ENCODE measurements at places on chromosomes 1 and 21.
A peak's percentile ranks its signal among the peaks of the same experiment; 100 is the strongest.

DNA sequence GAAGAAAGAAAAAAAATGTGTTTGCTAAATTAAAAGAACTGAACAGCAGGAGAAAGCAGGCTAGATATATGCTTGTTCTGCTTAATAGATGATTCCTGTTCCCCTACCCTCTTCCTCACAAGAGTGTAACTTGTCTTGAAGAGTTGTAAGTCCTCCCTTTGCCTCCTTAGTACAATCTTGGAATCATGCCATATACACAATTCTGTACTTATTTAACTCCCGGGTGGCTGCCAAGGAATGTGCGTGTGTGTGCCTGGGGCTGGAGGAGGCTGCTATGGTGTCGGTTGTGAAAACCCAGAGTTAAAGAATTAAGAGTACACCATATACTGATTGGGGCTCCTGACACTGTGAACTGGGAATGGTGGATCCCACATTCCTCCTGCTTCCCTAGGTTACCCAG is 194.2 kb downstream of the SIPA1L2 start:
- no peak for DNase-seq

- DNase-seq: no peak
Measured at GRCh38 chr1:60762176-60762575, 320.2 kb upstream of the NFIA start.

GRCh38 chr1:19033926-19034680 is 77.6 kb upstream of the IFFO2 start:
- DNase-seq: no peak

DNA sequence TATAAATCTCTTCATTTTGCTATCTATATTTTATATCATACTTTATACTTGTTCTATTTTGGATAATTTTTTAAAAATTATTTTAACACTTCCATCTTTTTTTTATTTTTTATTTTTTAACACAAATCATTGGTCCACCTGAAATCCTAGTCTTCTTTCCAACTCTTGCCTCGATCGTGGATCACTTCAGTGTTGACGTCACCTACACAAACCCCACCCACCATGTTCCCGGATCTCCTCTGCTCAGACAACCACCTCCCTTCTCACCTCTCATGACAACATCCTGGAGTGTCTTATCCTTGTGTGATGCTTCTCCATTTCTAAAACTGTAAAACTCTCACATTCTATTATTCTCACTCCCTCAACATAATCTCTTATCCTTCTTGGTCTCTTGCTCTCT is 34.1 kb upstream of the BTG3 start:
- no peak for DNase-seq

DNA sequence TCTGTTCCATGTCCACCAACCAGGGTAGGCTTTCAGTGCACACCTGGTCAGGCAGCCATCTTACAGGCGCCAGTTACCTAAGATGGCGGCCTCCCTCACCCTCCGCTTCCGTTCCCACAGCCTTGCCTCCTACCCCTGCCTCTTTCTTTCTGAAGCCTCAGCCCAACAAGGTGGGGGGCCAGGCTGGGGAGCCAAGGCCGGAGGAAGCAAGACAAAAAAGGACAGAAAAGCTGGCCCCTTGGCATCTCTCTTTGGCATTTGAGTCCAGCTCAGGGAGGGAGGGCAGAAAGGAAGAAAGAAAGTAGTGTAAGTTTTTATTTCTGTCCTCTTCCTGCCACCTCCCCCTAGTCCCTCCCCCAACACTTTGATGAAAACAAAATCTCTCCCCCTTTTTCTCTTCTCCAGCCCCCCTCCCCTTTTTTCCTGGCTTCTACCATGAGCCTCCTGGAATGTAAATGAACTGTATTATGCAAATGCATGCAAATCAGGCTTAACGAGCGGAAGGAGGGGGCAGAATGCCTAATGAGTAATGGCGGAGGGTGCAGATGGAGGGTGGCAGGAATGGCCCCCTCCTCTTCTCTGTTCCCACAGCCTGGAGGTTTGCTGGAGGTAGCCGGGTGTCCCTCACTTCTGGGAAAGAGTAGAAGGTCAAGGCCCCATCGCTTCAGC is 43.8 kb downstream of the RHBG start:
- peak; percentile 100 for DNase-seq

GRCh38 chr1:169726851-169727250 is 7.0 kb downstream of the SELE start:
- no peak for DNase-seq

GRCh38 chr21:18959817-18960216 is 556.2 kb upstream of the TMPRSS15 start:
- no peak for DNase-seq

- no peak for DNase-seq
Measured at GRCh38 chr1:157862114-157863070, 20.8 kb upstream of the CD5L start.

GRCh38 chr1:207830788-207831187 is 78.9 kb downstream of the CD46 start:
- no peak for DNase-seq

DNA sequence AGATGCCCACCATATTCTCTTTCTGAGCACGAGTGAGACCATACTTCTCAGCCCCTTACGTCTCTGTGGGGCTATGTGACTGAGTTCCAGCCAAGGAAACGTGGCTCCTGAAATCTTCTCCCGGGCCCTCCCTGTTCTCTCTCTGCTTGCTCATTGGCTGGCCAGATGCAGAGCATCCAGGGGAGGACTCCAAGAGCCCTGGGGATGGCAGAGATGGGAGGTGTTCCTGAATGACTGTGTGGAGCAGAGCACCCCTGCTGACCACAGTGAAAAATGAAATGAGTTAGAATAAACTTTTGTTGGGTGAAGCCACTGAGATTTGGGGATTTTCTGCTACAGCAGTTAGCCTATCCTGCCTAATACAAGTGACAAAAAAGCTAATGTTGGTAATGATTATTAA is 23.8 kb downstream of the KIAA0040 start:
- no peak for DNase-seq

- DNase-seq: no peak
Measured at GRCh38 chr1:74593887-74594866, 79.4 kb downstream of the ERICH3 start.

GRCh38 chr1:61310057-61310456 is 227.7 kb downstream of the NFIA start:
- DNase-seq: no peak

- peak; percentile 30 for DNase-seq
Measured at GRCh38 chr1:6259491-6260362, 1.2 kb downstream of the GPR153 start.

DNA sequence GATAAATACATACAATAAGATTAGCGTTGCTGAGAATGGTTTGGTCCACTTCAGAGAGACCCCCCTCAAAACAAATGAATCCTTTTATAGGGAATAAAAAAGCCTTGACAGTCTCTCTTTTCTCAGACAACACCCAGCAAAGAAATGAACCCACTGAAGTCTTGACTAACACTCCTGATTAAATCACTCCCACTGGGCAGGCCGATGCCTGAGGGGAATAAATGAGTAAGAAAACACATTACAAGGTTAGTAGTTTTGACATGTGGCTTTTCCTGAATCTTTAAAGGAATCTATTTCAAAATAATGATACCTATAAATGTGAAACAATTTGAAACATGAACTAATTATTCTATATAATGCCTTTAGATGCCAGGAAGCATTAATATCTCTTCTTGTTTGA is 146.9 kb upstream of the POGK start:
- DNase-seq: no peak

GRCh38 chr1:240070188-240070587 is 21.5 kb upstream of the FMN2 start:
- no peak for DNase-seq

DNA sequence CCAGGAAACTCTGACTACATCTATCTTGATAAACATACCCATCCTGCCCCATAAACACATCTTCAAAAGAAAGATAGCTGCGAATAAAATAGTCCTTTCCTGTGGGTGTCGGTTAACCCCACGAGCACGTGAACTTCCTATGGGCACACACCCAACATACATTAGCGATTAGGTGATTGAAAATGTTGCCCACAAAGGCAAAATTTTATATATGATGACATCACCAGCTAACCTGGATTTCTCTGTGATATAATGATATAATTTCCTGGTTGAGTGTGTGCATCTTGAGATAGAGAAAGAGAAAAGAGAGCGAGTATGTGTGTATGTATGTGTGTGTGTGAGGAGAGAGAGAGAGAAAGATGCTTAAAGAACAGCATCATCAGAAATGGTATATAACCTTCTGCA is 296.1 kb downstream of the PTPRC start:
- DNase-seq: peak; percentile 50

DNA sequence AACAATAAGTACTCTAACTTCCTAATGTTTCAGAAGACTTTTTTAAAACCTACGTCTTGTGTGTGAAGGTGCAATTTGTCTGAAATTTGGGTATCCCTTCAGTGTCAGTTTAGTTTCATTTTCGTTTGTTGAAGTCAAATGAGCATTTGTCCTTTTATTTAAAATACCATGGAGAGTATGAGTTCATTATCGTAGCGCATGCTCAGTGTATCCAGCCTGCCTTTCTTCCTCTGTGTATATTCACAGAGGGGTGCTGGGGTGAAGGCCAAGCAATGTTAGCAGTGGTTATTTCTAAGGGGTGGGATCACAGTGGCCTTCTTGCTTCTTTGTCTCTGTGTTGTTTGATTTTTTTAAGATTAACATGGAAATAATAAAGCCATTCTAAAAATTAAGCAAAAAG is 43.2 kb downstream of the CNN3 start:
- DNase-seq: peak; percentile 81

DNA sequence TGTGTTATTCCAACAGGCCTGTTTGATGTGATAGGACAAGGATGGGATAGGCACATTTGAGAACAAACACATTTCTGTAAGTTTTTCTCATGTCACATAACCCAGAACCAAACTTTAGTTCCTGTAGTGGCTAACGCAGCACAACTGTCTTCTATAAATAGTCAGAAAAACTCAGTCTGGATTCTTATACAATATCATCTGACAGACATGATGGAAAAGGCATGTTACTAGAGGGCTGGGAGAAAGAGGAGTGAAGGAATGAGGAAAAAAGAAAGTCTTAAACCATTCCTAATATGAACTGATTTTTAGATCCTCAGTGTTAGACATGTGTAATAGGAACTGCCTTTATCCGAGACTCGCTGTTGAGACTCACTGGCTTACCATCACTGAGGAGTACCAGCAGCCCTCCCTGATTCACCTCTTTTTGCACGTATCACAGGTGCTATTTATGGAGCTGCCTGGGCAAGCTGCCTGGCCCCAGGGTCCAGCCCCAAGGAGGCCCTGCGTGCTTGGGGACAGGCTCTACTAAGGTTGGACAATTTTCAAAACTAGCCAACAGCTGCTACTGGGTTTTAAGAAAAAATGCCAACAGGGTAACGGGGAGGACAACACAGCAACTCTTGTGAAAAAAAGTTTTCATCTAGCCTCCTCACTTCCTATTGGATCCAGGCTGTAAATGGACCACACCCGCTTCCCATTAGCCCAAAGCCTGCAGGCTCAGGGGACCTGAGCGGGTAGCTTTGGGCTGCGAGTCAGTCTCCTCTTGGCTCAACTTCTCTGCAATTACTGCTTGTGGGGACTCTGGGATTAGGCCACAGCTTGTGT is 30.7 kb upstream of the SERBP1 start:
- DNase-seq: no peak

DNA sequence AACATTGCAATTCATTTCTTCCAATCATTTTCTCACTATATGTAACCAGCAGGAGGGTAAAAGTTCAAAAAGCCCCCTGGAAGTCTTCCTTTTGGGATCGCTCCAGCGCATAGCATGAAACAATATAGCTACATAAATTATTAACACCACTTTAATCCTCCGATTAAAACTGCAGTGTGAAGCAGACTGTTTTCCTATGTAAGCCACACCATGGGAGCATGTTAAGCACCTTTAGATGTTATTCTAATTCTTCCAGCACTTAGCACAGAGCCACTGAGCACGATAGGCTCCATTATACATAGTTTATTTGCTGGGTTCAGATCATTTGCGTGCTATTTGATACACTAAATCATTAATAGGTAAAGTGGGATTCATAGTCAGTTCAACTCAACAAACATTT is 18.4 kb upstream of the GADD45A start:
- no peak for DNase-seq

DNA sequence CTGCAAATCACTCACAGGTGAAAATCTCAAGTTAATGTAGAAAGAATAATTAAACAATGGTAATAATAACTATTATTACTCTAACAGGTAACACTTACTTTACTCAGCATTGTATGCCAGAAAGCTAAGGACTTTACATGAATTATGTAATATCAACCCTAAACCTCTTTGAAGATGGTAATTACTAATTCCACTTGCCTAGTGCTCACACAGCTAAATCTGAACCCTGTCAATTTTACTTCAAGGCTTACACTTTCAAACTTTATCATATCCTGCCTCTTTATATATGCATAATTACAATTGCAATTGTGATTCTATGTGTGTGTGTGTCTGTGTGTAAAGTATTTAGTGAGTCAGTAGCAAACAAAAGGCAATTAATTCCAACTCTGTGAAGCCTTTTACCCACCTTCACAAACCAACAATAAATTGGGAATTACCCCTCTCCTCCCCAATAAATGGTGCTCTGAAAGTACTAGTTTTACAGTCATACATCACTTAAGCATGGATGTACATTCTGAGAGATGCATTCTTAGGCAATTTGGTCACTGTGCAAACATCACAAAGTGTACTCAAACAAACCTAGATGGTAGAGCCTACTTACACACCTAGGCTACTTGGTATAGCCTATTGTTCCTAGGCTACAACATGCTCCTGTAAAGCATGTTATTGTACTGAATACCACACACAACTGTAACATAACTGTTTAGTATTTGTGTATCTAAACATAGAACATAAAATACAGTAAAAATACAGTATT is 5.9 kb downstream of the ZNF644 start:
- DNase-seq: no peak

DNA sequence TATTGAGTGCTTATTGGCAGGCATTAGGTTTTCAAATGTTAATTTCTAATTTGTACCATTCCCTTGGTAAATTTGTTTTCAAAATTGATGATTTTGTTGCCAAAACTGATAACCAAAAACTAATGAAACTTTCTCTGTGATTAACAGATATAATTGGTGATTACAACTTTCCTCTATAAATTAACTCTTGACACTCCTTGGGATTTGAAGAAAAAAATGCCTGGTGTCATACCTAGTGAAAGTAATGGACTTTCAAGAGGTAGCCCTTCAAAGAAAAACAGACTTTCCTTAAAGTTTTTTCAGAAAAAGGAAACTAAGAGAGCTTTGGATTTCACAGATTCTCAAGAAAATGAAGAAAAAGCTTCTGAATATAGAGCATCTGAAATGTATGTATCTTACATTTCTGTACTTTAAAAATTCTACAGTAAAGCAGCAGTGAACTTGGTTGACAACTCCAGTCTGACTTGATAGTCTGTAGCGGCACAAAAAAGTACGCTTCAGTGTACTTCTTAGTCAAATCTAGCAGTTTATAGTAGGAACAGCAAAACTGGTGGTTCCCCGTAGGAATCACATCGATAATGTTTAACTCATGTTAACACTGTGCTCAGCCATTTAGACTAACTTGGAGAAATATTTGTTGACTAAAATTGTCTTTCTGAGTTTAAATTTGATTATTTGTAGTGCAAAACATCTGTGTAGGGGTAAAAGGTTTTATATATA is 3.0 kb downstream of the USP1 start:
- no peak for DNase-seq

- no peak for DNase-seq
Measured at GRCh38 chr1:22107126-22107525, 35.8 kb downstream of the WNT4 start.

All from NCI-H526 treated with DMSO at 0.1 percent for 48 hours (cell line).